Lung (tissue), 17 donors: ENCODE measurements at places on chromosomes 12 and 14. TPM values are rescaled to one million over a fixed set of nuclear protein-coding genes. Genes with fewer than 3 reads are reported as not detected.

Gene PRB4
- total RNA-seq: not detected

GRCh38 chr14:43894534-43894933 lies 612.5 kb downstream of the FSCB start:
- DNase-seq: no peak

GRCh38 chr12:103881261-103881660 lies 40.2 kb upstream of the NT5DC3 start:
- DNase-seq: no peak

DNA sequence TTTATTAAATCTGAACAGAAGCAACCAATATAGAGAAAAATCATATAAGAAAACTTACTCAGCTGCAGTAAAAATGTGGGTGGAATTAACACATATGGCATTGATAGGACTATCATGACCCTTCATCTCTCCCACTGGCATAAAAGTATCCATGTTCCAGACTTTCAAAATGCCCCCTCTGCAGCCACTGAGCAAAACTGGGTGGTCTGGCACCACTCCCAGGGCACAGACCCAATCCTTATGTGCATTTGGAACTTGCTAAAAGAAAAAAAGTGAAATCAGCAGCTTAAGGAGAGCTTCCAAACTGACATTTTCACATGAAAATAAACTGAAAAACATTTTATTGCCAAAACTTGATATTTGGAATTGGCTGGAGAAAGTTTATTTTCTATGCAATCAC lies 141.5 kb downstream of the KIF21A start:
- DNase-seq: peak; percentile 88

- DNase-seq: peak; percentile 19
Observed at GRCh38 chr14:28999656-29000055, 233.1 kb downstream of the FOXG1 start.

DNA sequence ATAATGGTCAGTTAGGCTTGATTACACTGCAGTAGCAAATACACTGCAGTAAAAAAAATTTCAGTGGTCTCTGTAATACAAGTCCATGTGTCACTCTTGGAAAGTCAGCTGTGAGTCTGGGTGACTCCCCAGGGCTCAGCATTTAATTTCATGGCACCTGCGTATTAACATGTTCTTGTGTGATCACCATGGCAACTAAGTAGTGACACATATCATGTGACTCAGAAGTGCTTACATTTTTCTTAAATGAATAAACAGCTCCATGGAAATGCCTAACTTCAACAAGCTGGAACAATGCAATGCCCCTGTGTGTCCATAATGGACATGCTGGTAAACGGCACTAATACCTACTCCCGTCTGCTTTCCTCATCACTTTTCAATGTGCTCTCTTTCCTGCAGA lies 88.5 kb upstream of the ANO4 start:
- DNase-seq: no peak

GRCh38 chr14:66043921-66044320 lies 442.2 kb upstream of the CCDC196 start:
- no peak for DNase-seq
